ENCODE measurements at places on chromosomes 3 and 15.
A peak's percentile ranks its signal among the peaks of the same experiment; 100 is the strongest.

GRCh38 chr15:101111570-101112262 lies 140.1 kb downstream of the CHSY1 start:
- DNase-seq, result no peak

GRCh38 chr3:18153571-18154173 lies 271.5 kb downstream of the SATB1 start:
- DNase-seq, result peak; percentile 12

DNA sequence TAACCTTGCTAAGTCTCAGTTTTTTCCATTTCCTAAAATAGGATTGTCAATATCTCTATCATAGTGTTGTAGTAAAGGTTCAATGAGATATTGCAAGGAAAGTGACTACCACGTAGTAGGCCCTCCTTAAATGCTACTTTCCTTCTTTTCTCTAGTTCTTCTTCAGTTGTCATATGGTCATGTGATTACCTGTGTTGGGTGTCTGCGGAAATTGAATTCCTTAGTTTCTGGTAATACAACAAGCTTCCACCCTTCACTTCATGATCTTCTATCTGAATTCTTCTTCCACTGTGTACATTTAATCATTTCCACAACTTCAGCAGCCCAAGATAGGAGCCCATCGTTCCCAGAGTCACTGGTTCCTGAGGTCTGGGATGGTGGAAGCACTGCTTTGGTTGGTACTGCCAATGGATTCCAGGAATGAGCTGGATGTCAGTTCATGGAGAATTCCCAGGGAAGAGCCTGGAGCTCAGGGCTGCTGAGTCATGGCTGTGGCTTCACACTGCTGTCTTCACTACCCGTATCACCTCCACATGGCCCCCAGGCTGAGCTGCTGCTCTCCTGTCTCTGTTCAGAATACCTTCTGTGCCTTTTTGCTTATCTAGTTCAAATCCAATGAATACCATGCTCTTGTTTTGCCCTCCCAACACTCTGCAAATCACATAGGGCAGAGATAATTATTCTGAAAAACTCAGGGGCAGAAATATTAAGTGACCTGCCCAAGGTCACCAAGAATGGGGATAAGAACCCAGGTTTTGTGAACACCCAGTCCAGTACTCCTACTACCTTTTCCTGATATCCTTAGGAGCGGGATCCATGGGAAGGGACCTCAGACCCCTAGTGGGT lies 98.6 kb downstream of the RPL39L start:
- DNase-seq, result peak; percentile 21

- DNase-seq, result no peak
Observed at GRCh38 chr3:101861212-101861788, 12.0 kb downstream of the NFKBIZ start.

DNA sequence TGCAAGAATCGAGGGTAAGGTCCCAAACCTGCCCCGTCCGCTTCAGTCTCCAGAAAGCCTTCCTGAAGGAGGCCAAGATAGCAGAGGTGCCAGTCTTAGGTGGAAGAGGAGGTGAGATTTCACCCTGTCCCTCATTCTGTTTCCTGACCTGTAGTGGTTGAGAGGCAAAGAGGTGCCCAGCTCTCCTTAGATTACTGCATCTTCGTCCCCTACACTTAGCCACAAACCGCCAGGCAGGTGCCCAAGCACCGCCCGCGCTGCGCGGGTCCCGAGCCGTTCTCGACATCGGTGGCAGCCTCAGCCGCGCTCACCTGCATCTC lies 23.8 kb upstream of the POLG start:
- no peak for DNase-seq

DNA sequence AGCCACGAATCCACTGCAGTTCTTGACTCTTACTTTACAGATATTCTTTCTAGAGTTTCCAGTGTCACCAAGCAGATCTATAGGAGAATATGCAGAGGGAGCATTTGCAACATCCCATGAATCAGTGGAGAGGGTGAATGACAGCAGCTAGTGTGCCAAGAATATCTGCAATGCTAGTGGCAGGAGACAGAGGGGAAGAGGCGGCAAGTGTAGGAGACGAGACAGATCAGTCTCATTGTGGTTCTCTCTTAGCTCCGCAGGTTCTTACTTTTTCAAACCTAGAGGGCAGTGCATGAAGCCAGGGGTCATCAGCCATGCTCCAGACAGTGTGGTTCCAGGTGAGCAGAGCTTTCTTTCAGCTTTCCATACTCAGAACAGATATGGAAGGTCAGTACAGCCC lies 744 bp downstream of the ZNF619 start:
- no peak for DNase-seq

- DNase-seq, result no peak
Observed at GRCh38 chr15:88098361-88098760, 158.2 kb downstream of the NTRK3 start.
